M059J (cell line): ENCODE measurements at places on chromosomes 1 and 21.

DNA sequence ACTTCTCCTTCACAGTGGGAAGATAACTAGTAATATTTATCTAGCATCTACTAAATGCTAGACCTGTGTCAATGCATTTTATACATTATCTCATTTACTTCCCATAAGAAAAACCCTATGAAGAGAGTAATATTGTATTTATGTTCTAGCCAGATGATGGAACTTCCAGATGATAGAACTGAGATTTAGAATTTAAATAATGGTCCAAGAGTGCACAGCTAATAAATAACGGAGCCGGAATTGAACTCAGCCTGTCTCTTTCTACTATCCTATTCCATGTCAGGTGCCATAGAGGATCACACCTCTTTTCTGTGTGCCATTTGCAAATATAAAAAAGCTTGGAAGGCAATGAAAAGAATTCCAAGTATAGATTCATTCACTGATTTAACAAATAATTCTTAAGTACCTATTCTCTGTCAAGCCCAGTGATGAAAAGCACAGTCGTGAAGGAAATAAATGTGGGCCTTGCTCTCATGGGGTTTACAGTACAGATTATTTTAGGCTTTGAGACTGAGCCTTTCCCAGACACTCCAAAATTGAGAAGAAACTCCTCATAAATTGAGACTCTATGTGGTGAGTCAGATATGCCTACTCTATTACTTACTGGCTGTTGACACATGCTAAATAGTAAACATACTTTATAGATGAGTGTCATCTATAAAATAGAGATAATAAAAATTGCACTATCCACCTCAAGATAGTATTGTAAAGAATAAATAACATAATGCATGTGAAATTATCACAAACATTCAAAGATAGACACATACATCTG, 378.0 kb upstream of the PRMT6 start:
- no peak for DNase-seq

- DNase-seq: no peak
Measured at GRCh38 chr1:28056129-28056925, 32.1 kb downstream of the EYA3 start.

GRCh38 chr1:150210091-150210490, 25.8 kb downstream of the ANP32E start:
- DNase-seq: no peak

- peak; percentile 82 for DNase-seq
Measured at GRCh38 chr1:156897078-156897825, 3.7 kb downstream of the PEAR1 start.

GRCh38 chr1:119840745-119841144, 29.5 kb upstream of the REG4 start:
- DNase-seq: no peak

DNA sequence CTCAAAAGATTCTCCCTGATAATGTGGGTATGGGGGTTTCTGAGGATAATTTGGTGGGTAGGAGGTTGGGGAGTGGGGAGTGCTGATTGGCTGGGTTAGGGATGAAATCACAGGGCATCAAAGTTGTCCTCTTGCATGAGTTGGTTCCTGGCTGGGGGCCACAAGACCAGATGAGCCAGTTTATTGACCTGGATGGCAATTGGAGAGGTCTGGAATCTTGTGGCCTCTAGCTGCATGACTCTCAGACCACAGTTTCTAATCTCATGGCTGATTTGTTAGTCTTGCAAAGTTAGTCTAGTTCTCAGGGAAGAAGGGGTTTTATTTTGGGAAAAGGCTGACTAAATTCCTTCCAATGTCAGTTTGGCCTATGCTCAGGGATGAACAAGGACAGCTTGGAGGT, 3.3 kb upstream of the GBP1 start:
- peak; percentile 96 for DNase-seq

DNA sequence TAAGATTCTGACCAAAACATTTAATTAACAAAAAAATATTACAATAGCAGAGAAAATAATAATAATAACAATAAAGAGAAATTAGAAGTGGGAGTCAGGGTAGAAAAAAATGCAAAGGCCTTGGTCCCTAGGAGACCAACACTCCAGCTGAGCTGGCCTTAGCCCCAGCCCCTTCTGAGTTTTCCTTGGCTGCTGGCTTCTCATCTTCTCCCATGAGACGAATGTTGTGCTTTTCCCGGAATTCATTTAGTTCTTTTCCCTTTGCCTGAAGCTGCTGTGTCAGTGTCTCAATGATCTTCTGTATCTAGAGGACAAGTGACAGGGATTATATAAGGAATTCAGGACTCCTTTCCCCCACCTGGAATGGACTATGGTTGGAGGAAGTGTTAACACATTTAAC, 2.4 kb downstream of the KLHDC9 start:
- no peak for DNase-seq
